ENCODE measurements at places on chromosomes 6 and 20.

DNA sequence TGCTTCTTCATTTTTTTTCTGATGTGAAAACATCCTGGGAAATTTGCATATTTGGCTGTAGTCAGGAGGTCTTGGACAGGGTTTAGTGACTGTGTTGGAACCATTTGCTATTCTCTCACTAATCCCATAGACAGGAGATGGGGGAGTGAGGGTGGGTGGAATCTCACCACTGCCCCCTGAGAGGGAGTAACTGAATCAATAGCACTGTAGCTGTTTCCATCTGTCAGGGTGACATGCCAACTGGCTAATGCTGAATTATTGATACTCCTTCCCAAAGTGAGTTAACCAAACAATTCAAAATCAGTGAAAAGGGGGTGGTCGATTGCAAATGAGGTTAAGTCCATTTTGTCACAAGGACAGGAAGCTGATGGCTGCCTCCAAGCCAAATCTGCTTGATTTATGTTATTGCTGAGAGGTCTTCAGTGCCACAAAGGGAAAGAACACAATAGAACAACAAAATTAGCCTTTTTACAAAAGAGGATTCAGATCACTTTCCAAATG is 55.1 kb upstream of the B3GAT2 start:
- no peak for DNase-seq

- no peak for DNase-seq
These were observed 9.3 kb upstream of the ARID1B start for GRCh38 chr6:156767603-156768467.

DNA sequence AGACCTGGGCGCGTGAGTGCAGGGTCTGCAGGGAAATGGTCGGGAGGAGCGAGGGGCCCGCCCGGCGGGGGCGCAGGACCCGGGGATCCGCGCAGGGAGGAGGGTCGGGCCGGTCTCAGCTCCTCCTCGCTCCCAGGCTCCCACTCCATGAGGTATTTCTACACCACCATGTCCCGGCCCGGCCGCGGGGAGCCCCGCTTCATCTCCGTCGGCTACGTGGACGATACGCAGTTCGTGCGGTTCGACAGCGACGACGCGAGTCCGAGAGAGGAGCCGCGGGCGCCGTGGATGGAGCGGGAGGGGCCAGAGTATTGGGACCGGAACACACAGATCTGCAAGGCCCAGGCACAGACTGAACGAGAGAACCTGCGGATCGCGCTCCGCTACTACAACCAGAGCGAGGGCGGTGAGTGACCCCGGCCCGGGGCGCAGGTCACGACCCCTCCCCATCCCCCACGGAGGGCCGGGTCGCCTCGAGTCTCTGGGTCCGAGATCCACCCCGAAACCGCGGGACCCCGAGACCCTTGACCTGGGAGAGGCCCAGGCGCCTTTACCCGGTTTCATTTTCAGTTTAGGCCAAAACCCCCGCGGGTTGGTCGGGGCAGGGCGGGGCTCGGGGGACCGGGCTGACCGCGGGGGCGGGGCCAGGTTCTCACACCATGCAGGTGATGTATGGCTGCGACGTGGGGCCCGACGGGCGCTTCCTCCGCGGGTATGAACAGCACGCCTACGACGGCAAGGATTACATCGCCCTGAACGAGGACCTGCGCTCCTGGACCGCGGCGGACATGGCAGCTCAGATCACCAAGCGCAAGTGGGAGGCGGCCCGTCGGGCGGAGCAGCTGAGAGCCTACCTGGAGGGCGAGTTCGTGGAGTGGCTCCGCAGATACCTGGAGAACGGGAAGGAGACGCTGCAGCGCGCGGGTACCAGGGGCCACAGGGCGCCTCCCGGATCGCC is 54.2 kb upstream of the HLA-A start:
- DNase-seq = peak; percentile 79

- DNase-seq = no peak
These were observed 337.8 kb downstream of the BTBD3 start for GRCh38 chr20:12255461-12255970.

DNA sequence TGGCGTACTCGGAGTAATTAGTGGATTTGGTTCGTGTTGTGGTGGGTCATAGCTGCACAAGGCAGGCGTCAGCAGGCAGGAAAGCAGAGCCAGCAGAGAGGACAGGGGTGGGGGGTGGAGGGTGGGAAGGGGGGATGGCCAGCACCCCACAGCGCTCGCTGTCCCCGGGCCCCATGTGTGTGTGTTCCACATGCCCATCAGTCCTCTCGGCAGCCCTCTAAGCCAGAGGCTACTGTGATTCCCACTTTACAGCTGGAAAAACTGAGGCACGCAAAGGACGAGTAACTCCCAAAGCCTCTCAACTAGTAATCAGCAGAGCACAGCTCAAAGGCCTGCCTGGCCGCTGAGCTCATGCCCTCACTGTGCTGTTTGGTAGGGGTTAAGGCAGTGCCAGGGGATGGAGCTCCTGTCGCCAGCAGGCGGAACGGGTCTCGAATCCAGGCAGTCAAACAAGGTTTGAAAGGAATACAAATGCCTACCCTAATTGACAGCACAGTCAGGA is 175.2 kb downstream of the ZDHHC14 start:
- DNase-seq = no peak

DNA sequence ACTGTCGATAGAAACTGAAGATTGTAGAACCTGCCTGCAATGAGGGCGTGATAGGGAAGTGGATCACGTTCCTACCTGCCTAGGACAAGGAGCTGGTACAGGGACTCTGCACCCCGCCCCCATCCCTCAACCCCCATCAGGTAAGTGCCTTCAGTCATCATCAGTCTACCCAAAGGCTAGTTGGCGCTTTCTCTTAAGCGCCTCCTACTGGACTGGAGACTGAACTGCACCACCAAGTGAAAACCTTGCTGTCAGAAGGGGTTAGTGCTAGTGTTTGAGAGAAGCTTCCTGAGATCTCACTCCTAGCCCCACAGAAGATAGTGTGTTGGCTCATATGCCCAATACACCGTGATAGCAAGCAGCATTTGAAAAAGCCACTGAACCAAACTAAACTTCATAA is 706.5 kb upstream of the MAN1A1 start:
- no peak for DNase-seq

DNA sequence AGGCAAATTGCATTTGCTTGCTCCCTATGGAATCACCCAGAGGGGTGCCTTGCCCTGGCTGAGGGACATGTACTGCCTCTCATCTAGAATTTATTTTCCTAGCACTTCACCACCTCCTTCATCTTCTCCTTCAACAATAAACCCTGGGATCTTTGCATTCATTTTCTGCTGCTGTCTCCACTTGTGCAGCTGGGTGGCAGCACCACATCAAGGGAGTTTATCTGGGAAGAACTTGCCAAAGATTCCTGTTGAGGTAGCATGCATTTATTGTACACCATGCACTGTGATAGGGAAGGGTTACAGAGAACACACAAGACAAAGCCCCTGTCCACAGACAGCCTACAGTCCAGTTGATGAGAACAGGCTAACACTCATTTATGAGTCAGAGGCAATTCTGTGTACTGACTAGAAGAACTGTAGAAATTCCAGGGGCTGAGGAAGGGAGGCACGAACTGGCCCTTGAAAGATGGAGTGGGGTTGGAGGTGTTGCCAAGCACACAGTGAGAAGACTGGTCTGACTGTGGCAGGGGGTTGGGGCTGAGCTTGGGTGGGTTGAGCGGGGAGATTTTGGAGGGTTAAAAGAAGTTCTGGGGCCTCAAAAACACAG is 17.5 kb downstream of the C20orf173 start:
- no peak for DNase-seq

DNA sequence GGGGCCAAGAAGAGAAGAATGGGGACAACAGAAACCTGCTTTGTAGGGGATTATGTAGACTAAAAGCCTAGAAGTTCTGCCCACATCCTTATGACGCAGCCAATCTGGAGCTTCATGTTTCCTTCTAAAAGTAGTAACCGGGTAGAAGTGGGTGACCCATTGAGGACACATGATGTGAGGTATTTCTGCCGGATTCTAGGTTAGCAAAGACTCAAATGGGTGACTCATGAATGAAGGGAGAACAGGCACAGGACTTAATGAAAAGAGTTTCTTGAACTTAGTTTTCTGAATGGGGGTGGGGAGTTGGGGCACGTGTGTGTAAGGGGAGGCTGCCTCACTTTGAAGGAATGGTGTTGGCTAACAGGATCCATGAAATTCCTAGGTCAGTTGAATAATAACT is 68.8 kb downstream of the CDS2 start:
- DNase-seq = no peak

- no peak for DNase-seq
These were observed 49.8 kb downstream of the SPATA2 start for GRCh38 chr20:49865559-49865958.

DNA sequence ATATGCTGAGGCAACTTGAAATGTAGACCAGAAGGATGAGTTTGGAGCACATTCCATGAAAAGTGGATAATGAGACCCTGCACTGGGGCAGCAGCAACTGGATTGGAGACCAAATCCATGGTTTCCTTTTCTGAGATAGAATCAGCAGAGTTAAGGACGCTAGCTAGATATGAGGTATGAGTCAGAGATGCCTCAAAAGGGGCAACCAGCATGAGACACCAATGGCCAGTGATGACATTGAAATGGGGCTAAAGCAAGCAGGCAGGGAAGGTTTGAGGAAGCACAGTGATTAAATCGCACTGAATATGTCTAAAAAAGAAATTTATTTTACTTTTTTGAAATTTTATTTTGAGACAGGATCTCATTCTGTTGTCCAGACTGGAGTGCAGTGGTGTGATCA is 802.4 kb downstream of the TFAP2A start:
- no peak for DNase-seq

DNA sequence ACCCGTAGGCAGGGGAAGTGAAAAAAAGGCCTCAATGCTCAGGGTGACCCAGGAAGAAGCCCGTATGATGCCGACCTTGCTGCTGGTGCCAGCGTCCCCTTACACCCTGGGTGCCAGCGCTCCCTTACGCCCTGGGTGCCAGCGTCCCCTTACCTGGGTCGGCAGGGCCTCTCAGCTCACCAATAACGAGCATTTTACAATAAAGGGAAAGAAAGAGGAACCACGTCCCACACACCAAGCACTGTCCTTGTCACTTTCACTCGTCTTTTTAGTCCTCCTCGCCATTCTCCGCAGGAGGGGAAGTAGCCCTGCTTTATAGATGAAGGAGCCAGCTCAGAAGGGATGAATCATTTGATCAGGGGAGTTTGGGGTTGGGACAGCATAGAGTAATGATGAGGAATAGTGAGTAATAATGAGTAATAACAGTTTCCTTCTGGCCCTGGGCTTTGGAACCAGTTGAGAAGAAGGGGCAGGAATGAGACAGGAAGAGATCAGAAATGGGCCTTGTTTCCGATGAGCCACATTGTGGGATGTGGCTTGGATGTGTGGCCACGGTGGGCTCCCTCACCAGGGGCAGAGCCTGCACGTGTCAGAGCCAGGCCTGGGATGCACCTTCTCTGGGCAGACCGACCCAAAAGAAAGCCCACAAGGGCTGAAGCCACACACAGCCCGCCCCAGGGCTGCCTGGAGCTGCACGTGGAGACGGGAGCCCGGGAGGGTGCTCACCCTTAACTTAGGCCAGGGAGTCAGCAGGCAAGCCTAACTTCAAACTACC is 75.7 kb downstream of the SYNJ2 start:
- DNase-seq = no peak

- no peak for DNase-seq
These were observed 71.9 kb upstream of the TOP1 start for GRCh38 chr20:40956542-40957264.

- DNase-seq = no peak
These were observed 60.3 kb upstream of the PTPN1 start for GRCh38 chr20:50449738-50450492.

DNA sequence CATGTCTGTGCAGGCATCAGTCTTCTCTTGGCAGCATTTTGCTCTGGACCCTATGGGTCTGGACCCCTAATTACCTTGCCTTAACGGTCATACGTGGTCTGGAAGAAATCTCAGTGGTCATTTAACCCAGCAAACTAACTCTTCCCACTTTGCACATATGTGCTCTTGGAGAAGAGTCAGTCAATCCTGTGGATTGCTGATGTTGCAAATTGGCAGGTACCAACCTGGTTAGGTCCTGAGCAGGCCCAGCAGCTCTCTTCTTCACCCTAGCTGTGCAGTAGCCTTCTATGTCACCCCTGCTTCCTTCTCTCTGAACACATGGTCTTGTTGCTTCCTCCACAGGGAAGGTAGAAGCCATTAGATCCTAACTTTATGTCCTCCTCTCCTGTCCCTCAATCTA is 1.6 kb downstream of the CEP43 start:
- DNase-seq = no peak
